ENCODE measurements at places on chromosomes 11 and 22.

DNA sequence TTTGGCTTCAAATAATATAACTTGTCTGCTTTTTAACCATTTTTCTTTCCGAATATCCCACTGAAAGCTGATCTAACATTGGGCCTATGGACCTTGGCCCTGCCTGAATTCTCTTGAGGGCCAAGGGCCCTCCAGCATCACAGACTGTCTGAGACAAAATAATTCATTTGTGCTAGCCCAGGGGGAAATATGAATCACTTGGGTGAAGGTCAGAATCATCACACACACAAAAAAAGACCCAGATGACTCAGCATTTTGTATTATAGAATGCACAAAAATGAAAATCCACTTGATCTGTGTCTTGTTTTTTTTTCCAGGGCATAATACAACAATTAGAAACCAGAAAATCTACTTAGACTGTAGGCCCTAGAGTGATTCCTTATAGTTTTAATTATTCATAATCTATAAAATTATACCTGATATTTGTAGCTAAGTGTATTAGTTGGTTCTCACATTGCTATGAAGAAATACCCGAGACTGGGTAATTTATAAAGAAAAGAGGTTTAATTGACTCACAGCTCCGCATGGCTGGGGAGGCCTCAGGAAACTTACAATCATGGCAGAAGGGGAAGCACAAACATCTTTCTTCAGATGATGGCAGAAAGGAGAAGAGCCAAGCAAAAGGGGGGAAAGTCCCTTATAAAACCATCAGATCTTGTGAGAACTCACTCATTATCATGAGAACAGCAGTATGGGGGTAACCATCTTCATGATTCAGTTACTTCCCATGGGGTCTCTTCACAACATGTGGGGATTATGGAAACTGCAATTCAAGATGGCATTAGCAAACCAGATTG lies 15.6 kb upstream of the RDX start:
- DNase-seq, result no peak

DNA sequence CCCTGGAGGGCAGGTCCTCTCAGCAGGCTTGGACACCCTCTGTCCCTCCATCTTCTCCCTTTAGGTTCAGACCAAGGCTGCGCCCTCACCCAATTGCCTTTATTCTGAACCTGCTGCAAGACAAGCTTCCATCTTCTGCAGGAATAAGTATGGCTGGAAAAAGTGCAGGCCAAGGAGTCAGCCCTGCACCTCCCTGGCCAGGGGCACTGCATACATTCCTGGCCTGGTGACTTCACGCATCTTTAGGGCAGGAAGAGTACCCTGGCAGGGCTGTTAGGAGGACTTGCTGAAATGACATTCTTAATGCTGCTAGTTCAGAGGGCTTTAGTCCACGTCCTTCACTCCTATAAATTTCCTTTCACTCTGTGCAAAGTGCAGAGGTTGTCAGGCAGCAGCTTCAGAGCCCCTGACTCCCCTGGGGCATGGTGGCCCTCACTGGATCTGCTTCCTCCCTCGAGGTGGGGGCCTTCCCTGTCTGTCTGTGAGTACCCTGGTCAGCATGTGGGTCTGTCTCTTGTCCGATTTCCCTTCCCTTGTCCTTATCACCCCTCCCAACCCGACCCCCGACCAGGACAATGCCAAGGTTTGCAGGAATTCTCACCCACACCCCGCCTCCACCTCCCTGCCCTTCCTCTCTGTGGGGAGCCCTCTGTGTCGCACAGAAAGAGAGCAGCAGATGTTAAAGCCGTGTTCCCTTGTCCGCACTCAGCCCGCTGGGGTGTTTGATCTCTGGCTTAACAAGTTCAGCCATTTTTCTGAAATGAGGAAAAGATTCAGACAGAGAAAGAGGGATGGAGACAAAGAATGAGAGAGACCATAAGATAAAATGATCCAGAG lies 124.5 kb upstream of the SYT13 start:
- DNase-seq, result no peak

DNA sequence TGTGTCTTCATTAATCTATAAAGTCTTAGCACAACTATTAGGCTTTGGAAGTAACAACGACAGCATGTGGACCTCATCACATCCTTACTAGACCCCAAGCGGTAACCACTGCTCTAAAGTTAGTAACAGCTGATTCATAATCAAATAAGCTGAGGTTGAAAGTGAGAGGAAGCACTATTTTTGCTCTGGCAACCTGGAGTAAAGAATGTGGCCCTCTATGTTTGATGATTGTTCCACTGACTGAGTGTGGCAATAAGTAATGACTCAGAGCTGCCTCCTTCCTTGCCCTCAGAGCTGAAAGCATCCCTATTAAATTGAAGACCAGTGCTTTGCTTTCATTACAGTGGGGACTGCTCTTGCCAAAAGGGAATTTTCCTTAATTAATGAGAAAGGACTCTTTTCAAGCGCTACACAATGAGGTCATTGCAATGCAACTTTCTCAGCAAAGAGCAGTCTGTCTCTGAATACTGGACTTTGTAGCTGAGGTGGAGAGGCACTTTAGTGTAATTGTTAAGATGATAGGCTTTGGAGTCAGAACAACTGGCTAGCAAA lies 906.1 kb upstream of the RAG2 start:
- DNase-seq, result peak; percentile 63

GRCh38 chr22:30602049-30602448 lies 4.9 kb upstream of the TCN2 start:
- DNase-seq, result no peak

DNA sequence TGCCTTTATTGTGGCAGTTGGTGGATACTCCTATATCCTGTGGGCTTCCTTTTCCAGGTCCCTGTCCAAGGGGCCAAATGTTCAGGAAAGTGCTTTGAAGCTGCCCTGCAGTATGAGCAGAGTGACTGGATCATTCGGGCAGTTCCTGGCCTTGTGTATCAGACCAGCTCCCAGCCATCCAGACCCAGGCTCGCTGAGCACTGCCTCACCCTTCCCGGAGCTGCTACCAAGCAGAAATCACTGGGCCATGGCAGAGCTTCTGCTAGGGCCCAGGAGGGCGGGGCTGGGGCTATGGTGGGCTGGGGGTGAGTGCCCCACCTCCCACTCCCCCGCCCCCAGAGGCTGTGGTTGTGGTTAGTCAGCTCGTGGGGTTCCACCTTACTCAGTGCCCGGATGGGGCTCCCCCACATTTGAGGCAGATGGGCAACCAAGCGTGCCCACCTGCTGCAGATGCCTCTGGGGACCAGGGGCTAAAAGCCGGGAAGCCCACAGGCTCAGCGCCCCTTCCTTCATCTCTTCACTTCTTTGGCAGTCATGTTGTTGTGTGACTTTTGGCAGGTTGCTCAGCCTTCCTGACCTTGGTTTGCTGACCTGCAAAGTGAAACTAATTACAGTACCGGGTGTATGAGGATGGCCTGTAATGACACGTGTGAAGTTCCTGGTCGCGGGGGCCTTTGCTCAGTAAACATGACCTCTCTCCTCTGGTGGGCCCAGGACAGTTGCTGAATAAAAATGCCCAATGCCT lies 2.1 kb upstream of the LRRC32 start:
- no peak for DNase-seq

GRCh38 chr11:64330888-64331287 lies 9.1 kb upstream of the CCDC88B start:
- no peak for DNase-seq

Data from HS-27A (cell line).